ENCODE measurements at places on chromosomes 5 and 9. TPM values are rescaled to one million over a fixed set of nuclear protein-coding genes. Genes with fewer than 3 reads are reported as not detected.

The CDH10 gene
- total RNA-seq, result not detected

The BASP1 gene
- 23.4 TPM for total RNA-seq

GRCh38 chr5:166342402-166342801 lies 1949.0 kb upstream of the WWC1 start:
- no peak for DNase-seq

GRCh38 chr5:176887252-176887849 lies 11.8 kb downstream of the HK3 start:
- DNase-seq, result no peak

The PKD2L2 gene
- not detected for total RNA-seq

DNA sequence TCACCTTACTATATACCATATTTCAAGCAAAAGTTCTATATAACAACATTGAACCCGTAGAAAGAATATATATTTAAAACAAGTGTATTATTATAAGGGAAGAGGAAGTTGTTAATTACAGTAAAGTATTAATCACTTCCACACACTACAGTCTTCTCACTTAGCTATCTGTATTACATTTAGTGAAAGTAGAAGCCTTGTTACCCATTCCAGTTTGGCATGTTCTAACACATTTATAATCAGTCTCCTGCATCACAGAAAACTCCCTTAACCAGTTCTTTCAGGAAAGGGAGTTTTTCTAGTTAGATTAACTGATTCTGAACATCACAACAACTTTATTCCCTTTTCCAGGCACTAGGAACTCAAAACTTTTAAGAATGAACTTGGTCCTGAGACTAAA lies 6.9 kb downstream of the RAB14 start:
- no peak for DNase-seq

DNA sequence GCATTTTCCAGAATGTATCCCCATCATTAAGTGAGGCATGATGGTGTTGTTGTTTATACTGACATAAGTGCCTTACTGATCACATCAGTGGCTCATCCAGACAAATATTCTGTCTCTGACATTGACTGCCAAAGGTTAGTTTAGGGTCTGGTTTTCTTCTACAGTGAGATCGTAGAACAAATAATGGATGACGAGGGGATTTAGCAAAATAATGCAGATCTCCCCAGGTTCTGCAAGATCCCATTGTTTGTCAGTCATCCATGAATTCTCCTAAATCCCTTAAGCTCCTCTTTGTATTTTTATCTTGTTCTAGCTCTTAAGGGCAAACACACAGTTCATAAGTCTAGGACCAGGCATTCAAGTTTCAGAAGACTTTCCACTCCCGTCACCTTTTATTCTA lies 93.1 kb upstream of the DHFR start:
- no peak for DNase-seq

DNA sequence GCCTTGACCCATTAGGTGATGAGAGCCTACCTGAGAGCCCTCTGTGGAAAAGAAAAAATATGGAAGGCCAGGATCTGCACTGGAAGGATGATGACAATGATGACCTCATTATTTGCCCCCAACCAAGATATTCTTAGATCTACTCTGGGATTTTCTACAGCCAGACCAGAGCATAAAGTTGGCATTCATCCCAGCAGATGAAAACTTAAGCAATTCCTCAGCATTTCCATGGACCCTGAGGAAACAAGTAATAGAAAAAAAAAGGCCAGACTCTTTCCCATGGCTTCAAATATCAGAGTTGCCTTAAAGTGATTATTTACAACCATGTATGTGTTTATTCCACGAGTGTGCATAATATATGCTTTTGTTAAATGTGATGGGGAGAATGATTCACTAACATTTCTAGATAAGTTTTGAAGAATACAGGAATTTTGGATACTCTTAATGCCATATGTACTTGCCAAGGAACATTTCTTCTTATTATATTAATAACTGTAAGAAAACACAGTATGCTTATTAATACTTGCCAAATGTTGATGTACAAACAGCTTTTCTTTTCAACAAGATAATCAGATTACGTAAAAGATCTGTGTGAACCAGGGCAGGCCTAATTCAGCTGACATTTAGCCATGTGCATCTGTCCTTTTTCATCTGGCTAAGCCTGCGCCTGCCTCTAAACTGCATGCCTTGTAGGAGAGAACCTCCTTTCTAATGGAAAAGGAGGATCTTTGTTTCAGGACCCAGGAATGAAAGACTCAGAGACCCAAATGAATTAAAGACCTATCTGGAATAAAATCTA lies 94.8 kb downstream of the ARRDC3 start:
- DNase-seq, result no peak

DNA sequence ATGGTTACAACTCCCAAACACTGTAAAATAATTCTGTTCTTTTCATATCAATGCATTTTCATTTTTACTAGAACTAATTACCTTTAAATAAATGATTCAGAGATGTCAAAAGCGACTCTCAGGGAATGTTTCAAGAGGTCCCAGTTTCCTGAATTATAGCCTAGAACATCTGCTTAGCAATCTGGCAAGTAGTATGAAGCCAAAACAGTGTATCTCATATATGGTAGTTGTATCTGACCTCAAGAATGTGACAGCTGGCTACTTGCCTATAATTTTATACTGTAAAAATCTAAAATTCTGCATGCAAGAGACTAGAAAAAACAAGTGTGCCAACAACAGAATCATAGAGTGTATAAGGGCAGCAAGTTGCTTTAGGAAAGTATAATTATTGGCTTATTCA lies 187.7 kb upstream of the POU5F2 start:
- no peak for DNase-seq

DNA sequence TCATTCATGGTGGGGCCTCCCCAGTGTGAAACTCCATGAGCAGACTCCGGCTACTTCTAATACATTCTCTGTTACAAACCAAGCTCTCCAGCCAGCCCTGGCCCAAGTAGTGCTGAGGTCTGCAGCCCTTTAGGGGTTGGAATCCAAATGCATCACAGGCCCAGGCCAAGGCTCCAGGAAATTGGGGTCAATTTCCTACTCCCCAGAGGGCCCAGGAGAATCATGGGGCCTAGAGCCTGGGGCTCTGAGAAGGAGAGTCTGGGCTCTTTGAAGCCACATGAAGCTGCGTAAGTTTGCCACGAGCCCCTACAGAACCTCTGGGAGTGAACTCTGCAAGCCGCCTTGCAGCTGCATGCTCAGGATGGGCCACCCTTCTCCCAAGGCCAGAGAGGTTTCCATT lies 206.4 kb downstream of the PAPPA start:
- no peak for DNase-seq

GRCh38 chr5:132439521-132440089 lies 51.0 kb downstream of the IRF1 start:
- no peak for DNase-seq

DNA sequence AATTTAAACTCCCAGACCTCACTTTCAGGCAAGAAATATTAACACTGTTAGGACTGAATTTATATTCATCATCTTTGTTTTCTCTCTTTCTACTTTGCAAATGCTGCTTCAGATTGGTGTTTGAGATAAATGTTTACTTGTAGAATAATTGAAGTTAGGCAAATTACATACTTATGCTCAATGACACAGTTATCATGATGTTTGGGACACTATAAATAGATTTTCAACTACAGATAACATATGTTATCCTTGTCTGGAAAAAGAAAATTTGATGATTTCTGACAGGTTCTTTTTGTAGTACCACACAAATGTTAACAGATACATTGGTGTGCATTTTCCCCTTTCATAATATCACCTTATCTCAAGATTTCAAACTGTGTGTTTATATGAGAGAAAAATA lies 7.9 kb downstream of the PRR16 start:
- no peak for DNase-seq

The RASEF gene
- not detected for total RNA-seq

The CRHBP gene
- total RNA-seq, result 41.6 TPM

Data from OCI-LY7 (cell line).